ENCODE measurements at places on chromosomes 13 and 19. TPM values are rescaled to one million over a fixed set of nuclear protein-coding genes. Genes with fewer than 3 reads are reported as not detected.

The TDRD12 gene
- total RNA-seq = 1.8 TPM

The LILRB5 gene
- total RNA-seq = 18.4 TPM

The RELB gene
- total RNA-seq = 14.5 TPM

The LGALS14 gene
- not detected for total RNA-seq

The TNNT1 gene
- total RNA-seq = 11.1 TPM

The PCDH17 gene
- total RNA-seq = 6.2 TPM

The SIGLEC5 gene
- 0.72 TPM for total RNA-seq

The ZSCAN4 gene
- not detected for total RNA-seq

The TNFSF9 gene
- total RNA-seq = 0.75 TPM

The ZIC5 gene
- not detected for total RNA-seq

The IZUMO2 gene
- not detected for total RNA-seq

The PEX11G gene
- 17.5 TPM for total RNA-seq

DNA sequence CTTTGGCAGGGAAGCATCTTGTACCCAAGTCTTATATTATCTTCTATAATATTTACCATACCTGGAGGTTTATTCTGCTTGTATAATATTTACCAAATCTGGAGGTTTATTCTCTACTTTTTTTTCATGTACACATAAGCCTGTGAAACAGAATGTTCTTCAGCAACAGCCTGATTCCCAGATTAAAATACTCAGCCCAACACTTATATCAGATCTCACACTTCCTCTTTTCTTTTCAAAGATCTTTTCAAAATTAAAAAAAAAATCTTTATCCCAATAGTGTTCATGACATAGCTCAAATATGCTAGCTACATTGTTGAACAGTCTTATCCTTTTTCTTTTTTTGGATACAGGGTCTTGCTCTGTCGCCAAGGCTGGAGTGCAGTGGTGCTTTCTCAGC, 300.7 kb downstream of the LMO7 start:
- no peak for DNase-seq

GRCh38 chr19:3370214-3370720, 3.9 kb downstream of the NFIC start:
- peak; percentile 75 for DNase-seq

DNA sequence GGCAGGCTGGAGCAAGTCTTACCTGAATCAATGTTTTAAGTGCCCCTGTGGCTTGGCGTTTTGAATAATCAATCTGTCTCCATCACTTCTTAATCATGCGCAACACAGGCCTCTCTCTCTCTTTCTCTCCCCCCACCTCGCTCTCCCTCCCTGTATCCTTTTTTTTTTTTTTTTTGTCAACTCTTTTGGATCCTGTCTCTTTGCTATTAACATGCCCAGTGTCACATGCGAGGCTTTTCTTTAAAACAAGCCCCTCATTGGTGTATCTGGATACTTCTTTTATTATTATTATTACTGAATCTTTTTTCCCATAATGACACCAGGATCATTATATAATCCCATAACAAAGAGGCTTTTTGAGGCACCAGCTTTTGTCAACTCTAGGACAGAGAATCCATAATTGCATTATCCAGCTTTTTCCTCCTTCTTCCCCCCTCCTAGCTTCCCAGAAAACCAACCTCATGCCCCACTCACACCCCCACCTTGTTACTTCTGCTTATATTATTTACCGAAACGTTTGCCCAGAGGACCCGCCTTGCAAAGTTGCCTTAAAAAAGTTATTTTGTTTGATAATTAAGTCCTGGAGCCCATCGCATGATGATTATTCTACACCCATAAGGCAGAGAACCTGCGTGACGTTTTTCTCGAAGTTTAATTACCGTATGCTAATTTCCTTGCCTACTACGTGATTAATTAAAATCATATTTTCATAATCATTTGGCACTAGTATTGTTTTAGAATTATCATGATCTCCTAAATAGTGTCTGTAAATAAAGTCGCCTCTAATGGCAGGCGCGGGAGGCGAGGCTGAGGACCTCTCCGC, 148.1 kb upstream of the ZNF536 start:
- no peak for DNase-seq

DNA sequence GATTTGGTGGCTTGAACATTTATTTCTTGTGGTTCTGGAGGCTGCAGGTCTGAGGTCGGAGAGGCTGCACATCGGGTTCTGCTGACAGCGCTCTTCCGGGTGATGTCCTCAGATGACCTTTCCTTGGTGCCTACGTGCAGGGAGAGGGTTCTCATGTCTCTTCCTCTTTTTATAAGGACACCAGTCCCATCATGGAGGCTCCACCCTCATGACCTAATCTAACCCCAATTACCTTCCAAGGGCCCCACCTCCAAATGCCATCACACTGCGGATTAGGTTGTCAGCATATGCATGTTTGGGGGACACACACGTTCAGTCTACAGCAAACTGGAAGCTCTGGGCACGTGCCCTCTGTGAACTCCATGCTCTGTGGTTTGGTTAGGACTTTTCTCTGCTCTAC, 338.6 kb downstream of the FGF9 start:
- no peak for DNase-seq

GRCh38 chr19:29544656-29545360, 19.0 kb downstream of the VSTM2B start:
- no peak for DNase-seq

DNA sequence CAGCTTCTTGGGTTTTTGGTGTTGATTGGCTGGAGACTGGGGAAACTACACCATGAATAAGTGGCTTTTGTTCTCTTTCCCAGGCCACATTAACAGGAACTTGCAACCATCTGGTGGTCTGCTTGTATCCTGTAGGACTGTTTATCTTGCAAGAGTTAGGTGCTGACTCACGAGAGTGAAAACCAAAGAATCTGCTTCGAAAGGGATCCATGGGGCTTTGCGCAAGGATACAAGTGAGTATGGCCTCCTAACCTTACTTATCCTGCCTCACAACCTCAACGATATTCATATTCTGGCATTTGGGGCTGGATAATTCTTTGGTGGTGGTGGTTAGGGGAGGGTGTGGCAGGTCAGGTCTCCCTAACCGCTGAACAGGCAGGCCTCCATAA, 4.7 kb upstream of the SIGLECL1 start:
- no peak for DNase-seq

GRCh38 chr13:107799001-107799400, 416.3 kb downstream of the LIG4 start:
- no peak for DNase-seq

GRCh38 chr13:64697226-64697625, 2532.9 kb downstream of the PCDH9 start:
- DNase-seq = no peak

GRCh38 chr19:6278740-6279619, 795 bp downstream of the MLLT1 start:
- DNase-seq = no peak

DNA sequence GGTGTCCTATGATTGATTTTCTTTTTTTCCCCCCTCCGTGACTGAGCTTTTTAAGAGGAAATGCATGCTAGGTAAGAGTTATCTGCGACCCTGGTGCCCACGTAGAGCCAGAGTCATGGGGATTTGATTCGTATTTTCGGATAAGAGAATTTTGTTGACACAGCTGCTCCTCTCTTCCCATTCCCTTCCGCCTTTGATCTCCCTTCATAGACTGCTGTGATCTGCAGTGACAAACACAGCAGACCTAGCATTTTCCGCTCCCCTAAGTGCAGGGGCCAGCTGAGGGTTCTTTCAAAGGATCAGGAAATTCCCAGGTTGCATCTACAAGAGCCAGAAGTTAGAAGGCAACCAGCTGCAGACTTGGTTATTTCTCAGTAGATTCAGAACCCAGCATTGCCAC, 70.5 kb downstream of the ZNF568 start:
- no peak for DNase-seq

DNA sequence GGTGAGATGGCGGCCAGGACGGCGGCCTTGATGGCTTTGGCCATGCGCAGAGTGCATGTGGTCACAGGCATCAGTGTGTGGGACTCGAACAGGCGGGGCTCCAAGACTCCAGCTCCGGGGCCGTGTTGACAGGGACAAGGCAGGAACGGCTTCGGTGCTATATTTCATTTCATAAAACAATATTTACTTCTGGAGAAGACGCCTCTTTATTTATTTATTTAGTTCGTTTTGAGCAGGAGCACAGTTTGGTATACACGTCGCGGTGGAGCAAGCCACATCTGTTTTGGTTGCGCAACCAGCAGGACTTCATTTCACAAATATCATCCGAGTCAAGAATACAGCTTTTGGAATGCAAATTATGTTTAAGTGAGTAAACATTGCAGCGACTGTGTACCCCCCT, 166.7 kb upstream of the TSHZ3 start:
- no peak for DNase-seq

- DNase-seq = no peak
These were observed 15.9 kb downstream of the EPN1 start for GRCh38 chr19:55690769-55691545.

DNA sequence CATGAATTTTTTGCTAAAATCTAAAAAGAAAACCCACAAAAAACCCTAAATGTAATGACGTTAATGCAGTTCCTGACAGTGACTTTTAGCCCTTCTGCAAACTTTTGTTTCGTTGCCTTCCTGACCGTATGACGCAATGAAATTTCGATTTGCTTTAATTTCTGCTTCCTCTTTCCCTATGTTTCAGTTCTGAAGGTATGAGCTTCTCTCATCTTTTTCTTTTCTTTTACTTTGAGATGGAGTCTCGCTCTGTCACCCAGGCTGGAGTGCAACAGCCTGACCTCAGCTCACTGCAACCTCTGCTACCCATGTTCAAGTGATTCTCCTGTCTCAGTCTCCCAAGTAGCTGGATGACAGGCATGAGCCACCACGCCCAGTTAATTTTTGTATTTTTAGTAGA, 6.1 kb upstream of the LILRA5 start:
- no peak for DNase-seq

DNA sequence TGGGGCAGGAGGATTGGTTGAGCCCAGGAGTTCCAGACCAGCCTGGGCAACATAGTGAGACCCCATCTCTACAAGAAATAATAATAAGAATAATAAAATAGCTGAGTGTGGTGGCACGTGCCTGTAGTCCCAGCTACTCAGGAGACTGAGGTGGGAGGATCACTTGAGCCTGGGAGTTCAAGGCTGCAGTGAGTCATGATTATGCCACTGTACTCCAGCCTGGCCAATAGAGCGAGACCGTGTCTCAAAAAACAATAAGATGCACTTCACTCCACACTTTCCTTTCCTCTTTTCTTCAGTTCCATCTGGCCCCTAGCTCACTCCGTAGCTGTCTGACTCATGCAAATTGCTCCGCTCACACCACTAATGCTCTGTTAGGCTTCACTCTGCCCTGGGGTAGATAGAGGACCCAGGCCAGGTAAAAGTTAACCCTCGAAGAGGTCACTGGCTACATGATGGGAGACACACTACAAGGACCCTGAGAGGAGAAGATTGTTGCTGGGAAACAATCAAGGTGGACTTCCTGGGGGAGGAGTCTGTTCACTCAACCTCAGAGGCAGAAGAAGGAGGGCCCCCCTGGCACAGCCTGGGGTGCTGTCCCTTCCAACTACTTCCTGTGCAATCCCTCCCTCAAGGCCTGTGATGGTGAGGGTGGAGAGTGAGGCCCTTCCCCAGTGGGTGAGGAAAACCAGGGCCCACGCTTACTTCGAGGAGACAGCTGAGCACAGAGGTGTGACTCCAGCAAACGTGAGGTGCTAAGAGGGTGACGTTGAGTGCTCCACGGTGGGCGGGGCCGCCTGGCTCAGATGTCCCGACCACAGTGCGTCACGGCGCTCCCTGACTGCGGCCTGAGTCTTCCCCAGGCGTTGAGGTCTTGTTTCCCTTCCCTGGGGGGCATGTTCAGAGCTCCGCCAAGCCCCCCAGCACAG, 8.8 kb upstream of the TNFSF9 start:
- DNase-seq = no peak

GRCh38 chr13:41577436-41577835, 120.1 kb downstream of the RGCC start:
- DNase-seq = peak; percentile 39

DNA sequence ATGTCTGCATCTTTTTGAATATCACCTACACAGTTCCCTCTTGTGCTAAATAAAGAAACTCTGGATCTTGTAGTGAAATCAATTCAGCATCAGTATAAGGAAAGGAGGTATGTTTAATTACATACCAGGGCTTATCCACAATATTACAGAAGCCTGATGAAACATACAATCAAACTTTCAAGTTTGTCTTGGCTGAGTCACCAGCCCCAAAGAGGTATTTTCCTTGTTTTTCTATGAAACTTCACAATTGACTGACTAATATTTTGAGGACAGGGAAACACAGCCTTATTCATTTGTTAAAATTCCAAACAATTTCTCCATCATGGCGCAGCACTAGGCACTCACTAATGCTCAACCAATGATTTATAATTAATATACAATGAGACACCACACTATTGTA, 952.4 kb downstream of the PCDH17 start:
- DNase-seq = no peak

DNA sequence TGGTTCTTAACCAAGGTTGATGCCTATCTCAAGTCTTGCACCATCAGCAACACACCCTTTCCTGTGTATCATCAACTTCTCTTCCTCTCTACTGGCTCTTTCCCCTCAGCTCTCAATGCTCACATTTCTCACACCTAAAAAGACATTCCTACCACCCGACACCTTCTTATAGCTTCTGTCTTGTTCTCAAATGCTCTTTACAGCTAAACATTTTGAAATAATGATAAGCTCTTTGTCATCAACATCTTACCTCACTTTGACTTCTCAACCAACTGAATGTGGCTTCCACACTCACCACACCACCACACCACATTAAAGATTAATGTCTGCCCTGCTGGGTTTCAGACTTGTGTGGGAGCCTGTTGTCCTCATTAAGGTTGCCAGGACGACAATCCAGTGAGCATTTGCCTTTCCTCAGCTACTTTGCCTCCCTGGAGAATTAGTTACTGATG, 67.8 kb downstream of the RXFP2 start:
- no peak for DNase-seq

- DNase-seq = no peak
These were observed 51.4 kb upstream of the SGCG start for GRCh38 chr13:23129331-23129730.

- no peak for DNase-seq
These were observed 1657.5 kb downstream of the SLITRK1 start for GRCh38 chr13:82224806-82225205.
